ENCODE measurements at places on chromosomes 5 and 9.
A peak's percentile ranks its signal among the peaks of the same experiment; 100 is the strongest.

- no peak for DNase-seq
Observed at GRCh38 chr5:264338-264737, 7.1 kb upstream of the PDCD6 start.

- DNase-seq: no peak
Observed at GRCh38 chr9:22084336-22085035, 75.4 kb upstream of the CDKN2B start.

GRCh38 chr9:131478421-131478868 lies 24.3 kb upstream of the POMT1 start:
- peak; percentile 51 for DNase-seq

DNA sequence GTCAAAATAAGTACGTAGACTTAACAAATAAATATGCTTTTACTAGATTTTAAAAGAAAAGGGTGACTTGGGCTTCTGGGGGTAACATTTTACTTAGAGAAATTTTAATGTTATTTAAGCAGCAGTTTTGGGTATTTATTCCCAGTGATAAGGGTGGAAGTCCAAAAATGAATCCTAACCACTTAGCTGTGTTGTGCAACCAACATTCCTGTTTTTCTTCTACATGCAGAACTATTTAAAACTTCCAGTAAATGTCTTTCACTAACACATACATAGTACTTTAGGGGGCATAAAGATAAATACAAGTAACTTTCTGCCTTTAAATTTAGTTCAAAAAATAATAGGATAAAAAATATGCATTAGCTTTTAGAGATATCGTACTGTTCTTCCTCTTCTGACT lies 436.7 kb downstream of the CTNND2 start:
- DNase-seq: no peak

GRCh38 chr9:132367613-132368313 lies 13.0 kb upstream of the SETX start:
- no peak for DNase-seq

DNA sequence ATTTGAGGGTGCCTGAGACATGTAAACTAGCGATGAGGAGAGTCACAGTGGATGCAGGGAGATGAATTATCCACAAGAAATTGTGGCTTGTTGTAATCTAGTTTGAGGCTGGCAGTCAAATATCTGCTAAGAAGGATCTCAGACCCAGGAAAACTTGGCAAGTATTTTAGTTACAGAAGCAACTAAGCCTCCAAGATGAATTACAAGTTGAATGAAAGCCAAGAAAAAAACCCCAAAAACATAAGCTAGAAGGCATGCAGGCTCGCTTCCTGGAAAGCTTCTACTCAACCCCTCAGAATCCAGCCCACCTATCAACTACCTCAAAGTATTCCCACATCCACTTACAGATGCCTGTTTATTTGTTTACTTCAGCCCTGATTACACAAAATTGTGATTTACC lies 696.9 kb downstream of the MAT2B start:
- DNase-seq: no peak

GRCh38 chr5:67996596-67996995 lies 219.0 kb upstream of the PIK3R1 start:
- DNase-seq: no peak

DNA sequence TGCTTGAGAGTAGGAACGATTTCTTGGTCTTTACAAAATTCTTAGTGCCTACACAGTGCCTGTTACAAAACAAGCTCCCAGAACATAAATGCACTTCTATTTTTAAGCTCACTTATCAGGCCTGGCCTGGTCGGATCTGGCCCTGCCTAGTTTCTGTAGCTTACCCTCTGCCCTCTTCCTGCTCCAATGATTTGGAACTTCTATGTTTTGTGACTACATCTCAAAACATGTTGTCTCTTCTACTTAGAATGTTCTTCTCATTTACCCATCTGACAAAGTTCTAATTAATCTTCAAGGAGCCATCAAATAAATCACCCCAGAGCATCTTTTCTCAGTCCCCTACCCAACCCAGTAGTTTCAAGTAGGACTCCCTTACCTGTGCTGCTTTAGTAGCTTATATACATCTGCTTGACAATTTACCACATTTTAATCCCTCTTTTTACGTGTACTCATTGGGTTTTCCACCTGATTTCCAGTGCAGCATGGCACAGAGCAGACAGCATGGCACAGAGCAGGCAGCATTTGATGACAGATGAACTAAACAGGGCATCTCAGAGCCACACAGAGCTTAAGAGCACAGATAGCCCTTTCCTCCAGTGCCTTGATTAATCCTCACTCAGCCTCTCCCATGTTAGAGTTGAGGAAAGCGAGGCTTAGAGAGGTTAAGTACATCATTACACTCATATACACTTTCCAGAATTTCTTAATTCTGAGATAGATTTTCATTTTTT lies 171.9 kb downstream of the MAPKAP1 start:
- no peak for DNase-seq

- no peak for DNase-seq
Observed at GRCh38 chr9:90965226-90966030, 163.8 kb downstream of the SYK start.

DNA sequence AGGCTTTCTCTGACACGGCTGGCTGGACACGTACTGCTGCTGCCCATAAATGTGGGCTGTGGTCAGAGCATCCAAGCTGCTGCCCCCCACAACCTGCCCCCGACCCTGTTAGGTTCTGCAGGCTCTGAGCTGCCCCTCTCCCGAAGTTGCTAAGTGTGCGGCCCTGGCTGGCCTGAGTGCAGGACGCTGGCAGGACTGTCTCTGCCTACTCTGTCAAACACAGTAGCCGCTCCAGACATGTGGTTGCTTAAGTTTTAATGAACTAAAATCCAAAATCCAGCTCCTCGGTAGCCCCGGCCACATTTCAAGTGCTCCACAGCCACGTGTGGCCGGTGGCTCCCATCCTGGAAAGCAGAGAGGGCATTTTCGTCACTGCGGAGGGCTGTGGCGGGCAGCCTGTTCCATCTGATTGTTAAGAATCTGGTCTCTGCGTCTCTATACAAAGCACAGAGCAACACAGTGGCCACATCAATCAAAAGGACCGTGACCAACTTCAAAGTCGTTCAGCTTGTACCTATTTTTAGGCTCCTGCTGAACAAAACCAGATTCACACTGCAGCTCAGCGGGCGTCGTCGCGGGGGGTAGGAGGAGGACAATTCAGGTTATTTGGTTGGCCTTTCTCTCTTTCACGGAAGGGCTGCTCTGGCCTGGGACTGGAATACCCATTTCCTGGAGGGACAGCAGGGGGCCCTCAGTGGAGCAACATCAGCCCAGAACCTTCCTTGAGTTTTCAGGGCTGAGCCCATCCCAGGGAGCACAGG lies 68.9 kb downstream of the PTCH1 start:
- no peak for DNase-seq

DNA sequence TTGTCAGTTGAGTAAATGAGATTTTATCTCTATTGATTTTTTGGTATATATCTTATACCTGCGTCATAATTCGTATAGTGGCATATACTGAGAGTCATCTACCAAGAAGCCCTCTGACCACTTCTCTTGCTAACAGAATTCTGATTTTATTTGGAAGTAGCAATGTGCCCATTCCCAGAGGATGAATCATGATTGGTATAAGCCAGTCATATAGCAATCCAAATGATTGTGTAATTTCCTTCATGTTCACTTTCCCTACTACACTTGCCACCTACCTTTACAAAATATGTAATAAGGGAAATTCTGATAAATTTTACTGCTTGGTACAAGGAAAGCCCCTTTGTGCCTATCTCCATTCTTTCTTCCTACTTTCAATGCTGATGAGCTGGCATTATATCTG lies 16.1 kb upstream of the ZNF462 start:
- DNase-seq: no peak

GRCh38 chr9:112224401-112225289 lies 49.5 kb upstream of the SUSD1 start:
- DNase-seq: no peak

GRCh38 chr5:5613261-5613990 lies 190.9 kb downstream of the ICE1 start:
- no peak for DNase-seq

GRCh38 chr9:11893331-11893730 lies 799.9 kb upstream of the TYRP1 start:
- no peak for DNase-seq

DNA sequence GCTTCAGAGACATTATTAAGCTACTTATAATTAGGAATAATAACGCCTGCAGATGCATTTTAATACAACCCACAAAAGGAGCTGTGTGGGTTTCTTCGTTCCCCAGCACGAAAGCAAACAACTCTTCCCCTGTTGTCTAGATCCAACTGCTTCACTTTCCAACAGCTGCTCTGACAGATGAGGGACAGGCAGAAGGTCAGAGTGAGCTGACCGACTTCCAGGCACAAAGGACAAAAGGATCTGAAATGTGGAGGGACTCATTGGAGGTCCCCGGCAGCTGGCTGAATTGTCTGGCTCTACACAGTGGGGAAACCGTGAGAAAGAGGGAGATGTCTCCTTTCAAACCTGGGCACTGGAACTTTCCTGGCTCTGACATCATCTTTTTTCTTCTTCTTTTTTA lies 79.1 kb upstream of the ALDH1B1 start:
- no peak for DNase-seq

DNA sequence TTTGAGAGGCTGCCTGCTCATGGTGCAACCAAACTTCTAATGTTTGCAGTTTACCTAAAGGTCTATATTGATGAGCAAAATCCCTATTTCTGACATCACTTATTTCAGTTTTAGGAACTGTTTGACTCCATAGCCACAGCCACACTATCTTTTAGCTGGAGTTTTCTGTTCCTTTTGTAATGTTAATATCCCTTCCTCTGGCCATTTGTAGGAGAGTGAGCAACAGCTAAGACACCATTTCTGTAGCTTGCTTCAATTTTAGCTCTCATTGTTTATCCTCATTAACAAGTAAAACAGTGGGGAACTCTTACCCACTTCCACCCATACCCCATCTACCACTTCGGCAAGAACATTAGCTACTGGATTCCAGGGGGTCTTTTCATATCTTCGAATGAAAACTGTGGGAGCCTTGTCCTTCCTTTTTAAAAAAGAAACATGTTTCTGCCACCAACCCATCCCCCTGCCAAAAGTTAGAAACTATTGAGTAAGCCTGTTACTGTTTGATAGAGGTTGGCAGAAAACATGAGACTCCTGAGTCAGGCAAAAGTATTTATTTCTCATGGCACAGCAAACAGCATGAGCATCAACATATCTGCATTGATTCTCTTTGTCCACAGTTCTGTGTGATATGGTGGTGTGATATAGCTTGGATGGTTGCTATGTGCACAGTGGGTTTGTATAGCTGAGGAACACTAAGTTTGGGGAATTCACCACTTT lies 174.1 kb downstream of the MEF2C start:
- DNase-seq: no peak

- DNase-seq: no peak
Observed at GRCh38 chr5:139445325-139446170, 6.2 kb upstream of the DNAJC18 start.

- DNase-seq: no peak
Observed at GRCh38 chr5:147245381-147246165, 10.7 kb downstream of the STK32A start.

GRCh38 chr5:163943546-163943945 lies 438.1 kb downstream of the MAT2B start:
- DNase-seq: no peak

DNA sequence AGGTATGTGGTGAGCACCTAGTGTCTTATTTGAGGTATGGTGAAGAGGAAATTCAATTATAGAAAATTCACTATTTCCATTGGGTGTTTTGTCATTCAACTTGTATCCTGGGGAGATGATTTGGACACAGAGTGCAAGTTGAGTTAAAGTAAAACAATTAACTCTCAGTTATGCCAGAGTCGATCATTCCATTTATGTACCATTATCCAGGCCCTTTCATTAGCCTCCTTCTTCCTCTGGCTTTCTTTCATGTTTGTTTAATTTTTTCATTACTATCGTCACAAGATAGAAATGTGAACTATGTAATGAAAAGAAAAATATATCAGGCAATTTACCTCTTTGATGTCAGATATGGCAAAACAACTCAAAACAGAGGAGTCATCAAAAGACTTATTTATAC lies 1347.2 kb upstream of the NUDT12 start:
- no peak for DNase-seq

GRCh38 chr5:140627972-140628371 lies 5.0 kb downstream of the CD14 start:
- DNase-seq: no peak

GRCh38 chr5:76391014-76391413 lies 12.1 kb upstream of the IQGAP2 start:
- DNase-seq: no peak

- no peak for DNase-seq
Observed at GRCh38 chr5:109038209-109038840, 290.6 kb downstream of the FER start.

DNA sequence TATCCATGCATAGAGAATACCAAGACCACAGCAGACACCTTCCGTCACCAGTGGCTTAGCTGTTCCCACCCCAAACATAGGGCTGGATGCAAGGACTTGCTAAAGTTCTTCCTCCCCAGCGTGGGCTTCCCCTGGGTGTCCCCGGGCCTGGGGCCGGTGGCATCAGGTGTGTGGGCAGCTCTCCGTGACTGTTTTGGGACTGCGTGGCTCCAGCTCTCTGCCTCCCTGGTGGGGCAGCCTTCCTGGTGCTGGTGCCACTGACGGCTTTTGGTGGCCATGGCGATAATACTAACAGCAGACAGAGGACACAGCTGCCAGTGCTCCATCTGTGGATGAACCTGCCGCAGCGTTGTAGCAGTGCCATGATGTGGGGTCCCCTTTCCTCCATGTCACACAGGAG lies 4.9 kb downstream of the CACFD1 start:
- DNase-seq: no peak
